Neural progenitor cell (in vitro differentiated cells): ENCODE measurements at places on chromosomes 12 and 14. TPM values are rescaled to one million over a fixed set of nuclear protein-coding genes. Genes with fewer than 3 reads are reported as not detected.
A peak's percentile ranks its signal among the peaks of the same experiment; 100 is the strongest.

NGB gene
- total RNA-seq = not detected in 2 replicates

DNA sequence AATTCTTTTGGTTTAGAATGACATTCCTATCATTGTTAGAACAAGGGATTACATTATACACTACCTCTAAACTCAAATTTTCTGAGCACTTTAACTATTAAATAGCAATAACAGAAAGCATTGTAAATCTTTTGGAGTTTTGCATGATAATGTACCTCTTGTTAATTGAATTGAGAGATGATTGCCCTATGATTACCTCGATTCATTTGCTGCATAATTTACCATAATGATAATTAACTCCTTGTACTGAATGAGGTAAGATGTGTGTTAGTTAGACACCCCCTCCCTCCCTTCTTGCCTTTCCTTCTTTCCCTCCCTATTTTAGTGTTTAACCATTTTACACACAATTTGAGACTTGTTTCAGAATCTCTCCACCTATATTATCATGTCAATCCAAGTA is 469.2 kb downstream of the DIO2 start:
- DNase-seq = no peak

DNA sequence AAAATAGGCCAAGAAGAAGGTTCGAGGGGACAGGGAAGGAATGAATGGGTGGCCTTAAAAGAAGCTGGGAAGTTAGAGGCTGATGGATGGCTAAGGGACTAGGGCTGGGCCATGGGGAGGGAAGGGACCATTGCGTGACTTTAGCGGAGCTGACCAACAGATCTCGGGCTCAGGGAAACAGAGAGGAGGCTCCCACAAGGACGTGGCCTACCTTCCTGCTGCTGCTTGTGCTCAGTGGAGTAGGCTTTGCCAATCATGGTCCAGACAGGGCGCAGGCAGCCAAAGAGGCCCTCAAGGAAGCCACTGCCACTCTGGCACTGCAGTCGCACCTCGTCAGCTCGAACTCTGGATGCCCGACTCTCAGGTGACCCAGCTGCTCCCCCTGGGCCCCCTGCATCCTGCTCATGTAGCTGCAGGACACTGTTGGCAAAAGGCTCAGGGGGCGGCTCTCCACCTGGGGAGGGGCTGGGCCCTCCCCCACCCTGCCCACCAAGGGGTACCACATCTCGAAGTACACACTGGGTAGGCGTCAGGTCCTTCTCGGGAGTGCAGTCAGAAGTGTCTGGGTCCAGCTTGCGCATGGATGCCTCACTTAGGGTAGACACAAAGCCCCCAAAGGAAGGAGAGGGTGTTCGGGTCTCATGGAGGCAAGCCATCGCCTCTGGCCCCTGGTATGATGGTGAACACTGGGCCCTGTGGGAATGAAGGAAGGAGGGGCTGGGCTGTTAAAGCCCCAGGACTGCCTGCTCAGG is 12.3 kb downstream of the MAP3K12 start:
- DNase-seq = no peak

DNA sequence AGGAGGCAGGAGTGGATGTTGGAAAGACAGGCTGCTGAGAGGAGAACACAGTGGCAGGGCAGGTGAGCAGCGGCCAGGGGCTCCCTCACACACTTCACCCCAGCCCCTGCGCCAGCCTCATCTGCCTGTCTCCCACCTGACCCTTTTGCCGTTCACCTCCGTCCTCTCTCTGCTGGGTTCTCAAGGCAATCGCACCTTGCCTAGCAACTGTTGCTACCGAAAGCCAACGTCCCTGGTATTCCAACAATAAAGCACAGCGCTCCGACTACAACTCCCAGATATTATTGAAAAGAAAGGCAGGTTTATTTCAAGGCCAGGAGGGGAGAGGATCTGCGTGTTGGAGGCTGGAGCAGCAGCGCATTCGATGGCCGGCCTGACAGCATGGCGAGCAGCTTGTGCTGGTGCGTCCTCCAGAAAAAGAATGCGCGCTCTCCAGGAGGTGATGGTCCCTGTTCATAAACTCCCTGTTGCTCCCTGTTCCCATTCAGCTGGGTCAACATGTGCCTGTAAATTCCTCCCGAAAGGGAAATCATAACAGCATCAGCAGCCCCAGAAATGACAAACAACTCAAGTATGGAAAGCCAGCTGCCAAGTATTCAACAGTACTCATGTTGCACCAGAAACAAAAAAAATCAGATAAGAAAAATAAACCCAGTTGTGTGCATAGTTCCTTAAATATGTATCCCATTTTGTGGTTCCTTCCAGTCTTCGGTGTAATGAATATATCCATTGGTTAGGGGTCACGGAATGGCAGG is 153.0 kb upstream of the DIO3 start:
- no peak for DNase-seq

DNA sequence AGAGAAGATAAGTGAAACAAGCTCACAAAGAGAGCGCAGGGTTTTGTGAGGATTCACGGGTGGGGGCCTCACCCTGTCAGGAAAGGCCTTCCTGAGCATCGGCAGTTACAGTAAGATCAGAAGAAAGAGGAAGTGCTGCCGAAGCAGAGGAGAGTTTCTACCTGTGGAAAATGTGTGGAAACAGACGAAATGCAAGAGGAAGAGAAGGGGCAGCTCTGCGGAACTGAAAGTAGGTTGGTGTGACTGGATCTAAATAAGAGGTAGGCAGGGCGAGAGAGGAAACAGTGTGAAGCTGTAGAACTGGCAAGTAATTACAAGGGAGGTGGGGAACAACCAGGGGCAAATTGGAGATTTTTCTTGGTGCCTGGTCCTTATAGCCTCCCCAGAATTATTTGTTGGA is 2.6 kb downstream of the GPR68 start:
- no peak for DNase-seq

PGAM5 gene
- total RNA-seq = 41.3 and 49.2 TPM in 2 replicates

DNA sequence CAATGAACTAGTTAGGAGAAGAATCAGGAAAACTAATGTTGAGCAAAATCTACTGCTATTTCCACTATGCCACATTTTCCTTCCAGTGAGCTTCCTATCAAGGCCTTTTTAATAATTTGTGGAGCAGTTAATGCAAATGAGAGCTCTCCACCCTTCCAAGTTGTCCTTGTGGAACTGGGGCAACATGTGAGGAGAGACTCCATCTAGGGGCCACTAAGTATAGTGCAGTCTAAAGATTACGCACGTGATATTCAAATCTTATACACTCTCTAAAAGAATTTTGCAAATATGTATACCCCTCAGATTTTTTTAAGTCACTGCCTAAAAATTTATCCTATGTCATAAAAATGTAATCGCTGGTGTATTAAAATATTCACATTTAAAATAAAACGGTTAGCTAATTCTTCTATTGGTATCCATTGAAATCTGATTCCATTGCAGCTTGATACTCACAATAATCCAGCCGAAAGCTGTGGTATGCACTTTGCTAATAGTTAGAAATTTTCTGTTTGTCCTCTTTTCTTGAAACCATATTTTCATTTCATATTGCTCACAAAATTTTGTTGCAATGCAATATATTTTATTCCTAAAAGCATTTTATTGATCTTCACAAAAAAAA is 100.1 kb downstream of the PAH start:
- peak; percentile 56 for DNase-seq

- DNase-seq = no peak
Observed at GRCh38 chr14:72675126-72675525, 218.8 kb downstream of the DPF3 start.

GYS2 gene
- not detected in 2 replicates for total RNA-seq

GRCh38 chr14:57060276-57060955 is 208.3 kb downstream of the EXOC5 start:
- DNase-seq = peak; percentile 44

DNA sequence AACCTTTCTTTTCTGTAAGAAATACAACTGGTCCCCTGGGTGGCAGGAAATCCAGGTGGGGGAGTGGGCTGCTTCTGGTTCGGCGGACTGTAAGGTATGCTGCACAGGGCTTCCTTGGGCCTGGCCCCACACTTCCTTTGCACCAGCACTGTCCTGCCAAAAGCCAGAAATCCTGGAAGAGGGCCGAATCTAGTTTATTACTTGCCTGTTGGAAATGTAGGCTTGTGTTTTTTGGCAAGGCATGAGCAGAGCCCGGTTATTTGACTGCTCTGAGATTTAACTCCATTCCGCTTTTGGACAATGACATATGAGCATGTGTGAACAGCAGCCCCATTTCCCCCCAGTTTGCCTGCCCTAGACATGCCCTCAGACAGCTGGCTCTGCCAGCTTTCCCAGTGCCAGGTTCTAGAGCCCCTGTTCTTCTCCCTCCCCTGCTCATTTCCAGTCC is 86.6 kb downstream of the BORCS5 start:
- DNase-seq = no peak

- DNase-seq = no peak
Observed at GRCh38 chr14:84453307-84453950, 1076.5 kb upstream of the FLRT2 start.

DNA sequence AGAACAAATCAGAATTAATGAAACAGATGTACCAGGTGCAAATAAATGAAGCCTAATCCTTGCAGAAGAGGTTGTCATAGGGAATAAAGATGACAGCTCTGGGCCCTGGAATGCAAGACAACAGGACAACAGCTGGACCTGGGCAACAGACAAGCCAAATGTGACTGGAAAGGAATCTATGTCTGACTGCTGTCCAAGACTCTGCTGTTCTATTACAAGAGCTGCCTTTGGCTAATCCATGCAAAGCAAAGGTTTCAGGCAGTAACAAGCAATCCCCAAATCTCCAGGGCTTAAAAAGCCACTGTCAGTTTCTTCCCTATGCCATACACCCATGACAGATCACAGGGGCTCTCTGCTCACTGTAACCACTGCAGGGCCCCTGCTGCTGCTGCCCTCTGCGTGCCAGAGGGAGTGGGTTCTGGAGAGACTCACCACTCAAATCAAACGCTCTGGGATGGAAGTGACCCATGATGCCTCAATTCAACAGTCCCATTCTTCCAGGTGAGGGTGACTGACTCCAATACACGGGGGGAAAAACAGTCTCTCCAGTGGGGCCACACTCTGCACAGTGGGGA is 218.9 kb upstream of the SFSWAP start:
- no peak for DNase-seq

PROX2 gene
- total RNA-seq = not detected in 2 replicates
